ENCODE measurements at places on chromosomes 4 and X.

DNA sequence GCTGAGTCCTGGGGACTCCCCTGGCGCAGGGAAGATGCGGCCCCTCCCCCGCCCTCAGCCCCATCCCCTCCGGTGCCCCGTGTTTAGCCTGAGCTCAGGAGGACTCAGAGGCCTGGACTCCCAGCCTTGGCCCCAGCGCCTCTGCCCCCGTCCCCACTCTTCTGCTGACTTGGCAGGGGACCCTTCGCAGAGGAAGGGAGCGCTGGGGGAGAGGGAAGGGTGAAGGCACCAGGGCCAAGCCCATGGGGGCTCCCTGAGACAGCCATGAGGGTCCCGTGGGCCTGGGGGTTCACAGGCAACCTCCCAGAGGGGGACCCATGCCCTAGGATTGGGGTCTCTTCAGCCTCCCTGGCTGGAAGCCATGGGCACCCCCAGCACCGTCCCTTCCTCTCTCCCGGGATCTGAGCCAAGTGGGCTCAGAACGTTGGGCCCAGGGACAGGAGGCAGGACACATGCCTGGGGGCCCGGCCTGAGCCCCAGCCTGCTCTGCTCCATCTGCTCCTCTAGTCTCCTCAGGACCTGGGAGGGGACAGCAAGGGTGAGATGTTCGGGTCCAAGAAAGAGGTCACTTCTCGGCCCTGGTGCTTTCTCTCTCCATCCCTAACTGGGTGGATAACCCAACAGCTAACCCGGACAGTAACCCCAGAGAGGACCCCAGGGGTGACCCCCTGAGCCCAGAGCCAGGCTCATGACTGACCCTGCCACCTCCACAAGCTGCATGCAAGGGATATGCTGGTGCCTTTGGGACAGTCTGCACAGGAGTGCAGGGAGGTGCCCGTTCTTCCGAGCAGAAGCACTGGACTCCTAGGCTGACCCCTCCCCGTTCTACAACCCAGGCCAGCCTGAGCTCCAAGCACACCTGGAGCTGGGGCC is 1.5 kb upstream of the CPLX1 start:
- no peak for DNase-seq

DNA sequence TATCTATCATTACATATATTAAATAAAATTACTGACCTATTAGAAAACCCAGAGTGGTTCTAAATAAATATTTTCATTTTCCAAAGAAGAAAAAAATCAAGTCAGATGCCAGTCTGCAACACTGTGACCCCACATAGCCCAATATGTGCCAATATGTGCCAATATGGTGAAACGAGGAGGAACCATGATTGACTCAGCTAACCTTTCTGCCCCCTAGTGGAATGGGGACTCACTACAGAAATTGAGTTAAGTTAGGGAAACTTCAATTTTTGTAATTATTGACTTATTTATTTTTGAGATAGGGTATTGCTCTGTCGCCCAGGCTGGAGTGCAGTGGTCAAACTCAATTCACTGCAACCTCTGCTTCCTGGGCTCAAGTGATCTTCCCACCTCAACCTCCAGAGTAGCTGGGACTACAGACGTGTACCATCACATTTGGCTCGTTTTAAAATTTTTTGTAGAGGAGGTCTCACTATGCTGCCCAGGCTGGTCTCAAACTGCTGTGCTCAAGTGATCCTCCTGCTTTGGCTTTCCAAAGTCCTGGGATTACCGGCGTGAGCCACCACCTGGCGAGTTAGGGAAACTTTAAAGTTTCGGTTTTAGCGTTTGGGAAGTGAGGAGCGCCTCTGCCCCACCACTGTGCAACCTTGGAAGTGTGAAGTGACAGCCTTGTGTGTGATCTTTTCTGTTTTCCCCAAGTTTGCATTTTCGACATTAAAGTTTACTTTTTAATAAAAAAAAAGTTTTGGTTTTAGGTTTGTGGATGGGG is 116.8 kb upstream of the SHISA3 start:
- DNase-seq: no peak

GRCh38 chr4:7351014-7351413 is 83.7 kb downstream of the PSAPL1 start:
- no peak for DNase-seq

- no peak for DNase-seq
These were observed 1060.5 kb upstream of the INTU start for GRCh38 chr4:126572264-126572663.

DNA sequence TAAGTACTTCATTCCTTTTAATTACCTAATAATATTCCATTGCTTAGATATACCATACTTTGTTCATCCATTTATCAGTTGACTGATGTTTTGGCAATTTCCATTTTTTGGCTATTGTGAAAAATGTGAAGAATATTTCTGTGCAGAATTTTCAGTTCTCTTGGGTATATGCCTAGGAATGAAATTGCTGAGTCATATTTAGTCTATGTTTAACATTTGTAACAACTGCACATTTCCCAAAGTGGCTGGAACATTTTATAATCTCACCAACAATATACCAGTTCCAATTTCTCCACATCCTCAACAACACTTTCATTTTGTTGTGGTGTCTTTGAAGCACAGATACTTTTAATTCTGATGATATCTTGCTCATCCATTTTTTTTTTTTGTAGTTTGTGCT is 215.5 kb downstream of the PDGFC start:
- no peak for DNase-seq

DNA sequence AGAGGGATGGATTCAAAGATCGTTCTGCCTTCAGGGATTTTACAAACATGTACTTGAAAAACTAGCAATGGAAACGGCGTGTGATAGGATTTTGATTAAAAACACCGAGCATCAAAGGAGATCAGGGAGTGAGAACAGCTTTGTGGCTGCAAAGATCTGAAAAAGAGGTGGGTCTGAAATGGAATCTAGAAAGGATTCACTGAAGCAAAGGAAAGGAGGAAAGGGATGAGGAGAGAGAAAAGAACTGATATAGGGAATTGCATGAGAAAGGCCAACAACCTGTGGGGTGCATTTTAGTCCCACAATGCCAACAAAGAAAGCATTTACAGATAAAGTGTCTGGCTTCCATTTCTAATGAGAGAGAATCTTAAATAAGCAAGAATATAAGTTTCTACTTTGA is 23.1 kb downstream of the ADH4 start:
- DNase-seq: no peak

- DNase-seq: no peak
These were observed 60.3 kb upstream of the DDX3X start for GRCh38 chrX:41273638-41274037.

DNA sequence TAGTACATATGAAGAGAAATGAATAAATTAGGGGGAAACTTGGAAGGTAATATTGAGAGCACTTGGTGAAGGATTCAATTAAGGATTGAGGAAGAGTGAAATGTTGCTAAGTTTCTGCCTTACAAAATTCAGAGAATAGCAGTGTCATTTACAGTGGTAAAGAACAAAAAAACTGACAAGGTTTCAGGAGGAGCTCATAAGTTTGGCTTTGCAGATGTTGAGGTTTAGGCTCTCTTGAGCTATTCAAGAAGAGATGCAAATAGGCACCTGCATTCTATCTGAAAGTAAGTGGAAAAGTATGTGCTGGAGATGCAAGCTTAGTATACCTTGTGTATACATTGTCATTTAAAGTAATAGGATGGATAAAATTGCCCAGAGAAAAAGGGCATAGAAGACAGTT is 22.3 kb upstream of the EMCN start:
- no peak for DNase-seq

- DNase-seq: no peak
These were observed 445.0 kb upstream of the BOD1L1 start for GRCh38 chr4:14072506-14072905.

Data from stimulated activated CD4-positive, alpha-beta T cell treated with anti-CD3 and anti-CD28 coated beads, Interleukin-2, amount 100 ng/mL, for 24 hours (primary cell).